ENCODE measurements at places on chromosomes 3 and 15.

DNA sequence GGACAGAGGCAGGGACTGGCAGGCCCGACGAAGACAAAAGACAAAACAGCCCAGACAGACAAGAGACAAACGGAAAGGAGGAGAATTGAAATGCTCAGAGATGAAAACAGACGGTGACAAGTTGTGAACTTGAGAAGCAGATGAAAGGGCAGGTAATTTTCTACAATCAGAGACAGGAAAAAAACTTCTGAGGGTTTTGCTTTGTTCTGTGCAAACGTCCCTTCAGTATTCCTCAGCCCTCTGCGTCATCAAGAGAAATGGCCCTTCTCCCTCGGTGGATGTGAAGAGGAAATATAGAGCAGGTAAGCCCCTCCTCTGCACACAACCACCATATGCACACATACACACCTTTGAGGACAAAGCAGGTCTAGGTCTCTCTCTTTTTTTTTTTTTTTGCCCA lies 206.6 kb downstream of the UACA start:
- DNase-seq, result no peak

DNA sequence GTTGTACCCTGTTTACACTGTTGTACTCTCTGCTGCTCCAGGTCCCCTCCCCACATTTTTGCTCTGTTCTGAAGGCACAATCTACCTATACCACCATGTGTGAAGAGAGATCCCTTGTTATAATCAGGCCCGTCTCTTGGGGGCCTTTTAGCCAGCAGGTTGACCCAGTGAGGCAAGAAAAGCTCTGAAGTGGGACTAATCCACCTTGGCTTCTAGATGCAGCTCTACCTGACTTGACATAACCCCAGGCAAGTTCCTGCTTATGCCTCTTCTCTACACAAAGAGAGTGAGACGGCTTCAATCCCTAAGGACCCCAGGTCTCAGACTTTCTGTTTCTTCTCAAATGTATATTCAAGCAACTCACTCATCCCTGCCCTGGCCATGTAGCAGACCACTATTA lies 56.9 kb upstream of the MANF start:
- no peak for DNase-seq

- DNase-seq, result no peak
Observed at GRCh38 chr3:122962149-122962548, 65.4 kb downstream of the SEMA5B start.

DNA sequence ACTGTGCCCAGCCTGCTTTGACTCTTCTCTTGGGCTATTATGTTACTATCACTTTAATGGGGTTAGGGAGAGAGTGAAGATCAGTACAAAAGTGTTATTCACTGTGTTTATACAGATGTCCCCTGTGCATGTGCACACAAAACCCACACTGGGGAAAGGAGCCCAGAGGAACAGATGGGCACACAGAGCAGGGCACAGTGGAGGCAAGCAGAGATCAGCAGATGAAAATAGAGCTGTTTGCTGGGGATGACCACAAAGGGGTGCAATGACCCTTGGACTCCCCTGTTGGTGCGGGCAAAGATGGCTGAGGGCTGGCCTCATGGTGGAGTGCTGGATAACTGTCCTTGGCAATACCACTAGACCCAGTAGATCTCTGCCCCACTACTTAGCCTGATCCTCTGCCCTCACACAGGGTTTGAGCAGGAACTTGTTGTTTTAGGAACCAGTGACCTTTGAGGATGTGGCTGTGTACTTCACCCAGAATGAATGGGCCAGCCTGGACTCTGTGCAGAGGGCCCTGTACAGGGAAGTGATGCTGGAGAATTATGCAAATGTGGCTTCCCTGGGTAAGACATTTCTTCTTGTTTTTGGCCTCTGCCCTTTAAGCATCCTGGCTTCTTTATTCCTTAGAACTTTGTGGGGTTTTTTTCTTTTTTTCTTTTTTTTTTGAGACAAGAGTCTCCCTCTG lies 5.3 kb downstream of the ZNF620 start:
- no peak for DNase-seq

DNA sequence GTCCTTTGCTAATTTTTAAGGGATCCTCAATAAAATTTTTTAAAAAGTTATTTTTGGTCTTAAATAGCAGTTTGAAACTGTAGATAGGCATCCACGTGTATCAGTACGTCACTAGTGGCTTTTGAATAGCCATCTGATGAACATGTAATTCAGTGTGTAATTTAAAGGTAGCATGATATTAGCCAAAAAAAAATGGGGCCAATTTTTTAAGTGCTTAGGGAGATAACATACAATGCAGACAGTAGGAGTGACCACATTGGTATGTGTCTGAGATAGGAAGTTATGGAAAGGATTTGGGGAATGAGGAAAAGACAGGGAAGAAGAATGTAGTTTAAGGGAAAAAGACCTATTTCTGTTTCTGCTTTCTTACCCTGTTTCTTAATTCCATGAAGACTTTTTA lies 2.5 kb downstream of the AP4E1 start:
- DNase-seq, result no peak

GRCh38 chr3:151121016-151121415 lies 35.6 kb downstream of the MED12L start:
- DNase-seq, result no peak

DNA sequence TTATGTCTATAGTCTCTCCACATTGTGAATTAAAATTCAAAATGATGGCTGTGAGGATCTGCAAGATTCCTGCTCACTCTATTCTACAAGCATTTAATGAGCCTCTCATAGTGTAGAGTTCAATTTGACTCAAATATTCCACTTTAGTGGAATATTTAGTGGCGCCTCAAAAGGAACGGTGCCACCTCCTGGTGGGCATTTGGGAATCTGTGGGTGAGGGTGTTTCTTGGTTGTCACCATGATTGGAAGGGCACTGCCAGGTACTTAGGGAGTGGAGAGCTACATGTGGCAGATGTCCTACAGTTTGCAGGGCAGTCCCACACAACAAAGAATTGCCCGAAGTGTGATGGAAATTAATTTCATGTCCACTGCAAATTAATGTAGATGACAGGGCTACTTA lies 21.5 kb upstream of the KCNMB3 start:
- DNase-seq, result no peak

DNA sequence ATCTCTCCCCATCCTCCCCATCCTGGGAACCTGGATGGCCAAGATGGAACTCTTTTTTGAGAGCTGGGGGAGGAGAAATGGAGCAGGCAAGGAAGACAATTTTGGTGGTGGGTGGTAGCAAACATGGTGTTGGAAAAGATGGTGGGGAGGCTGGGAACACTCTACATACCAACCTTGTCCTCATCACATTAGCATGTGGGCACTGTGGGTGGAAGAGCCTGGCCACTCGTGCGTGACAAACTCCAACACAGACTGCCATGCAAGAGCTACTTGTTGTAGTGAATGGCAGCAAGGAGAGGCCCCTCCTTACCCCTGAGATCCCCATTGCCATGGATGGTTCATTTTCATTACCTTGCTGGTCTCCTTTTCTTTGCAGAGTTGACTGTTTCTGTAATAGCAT lies 262.6 kb downstream of the RPLP1 start:
- DNase-seq, result no peak

DNA sequence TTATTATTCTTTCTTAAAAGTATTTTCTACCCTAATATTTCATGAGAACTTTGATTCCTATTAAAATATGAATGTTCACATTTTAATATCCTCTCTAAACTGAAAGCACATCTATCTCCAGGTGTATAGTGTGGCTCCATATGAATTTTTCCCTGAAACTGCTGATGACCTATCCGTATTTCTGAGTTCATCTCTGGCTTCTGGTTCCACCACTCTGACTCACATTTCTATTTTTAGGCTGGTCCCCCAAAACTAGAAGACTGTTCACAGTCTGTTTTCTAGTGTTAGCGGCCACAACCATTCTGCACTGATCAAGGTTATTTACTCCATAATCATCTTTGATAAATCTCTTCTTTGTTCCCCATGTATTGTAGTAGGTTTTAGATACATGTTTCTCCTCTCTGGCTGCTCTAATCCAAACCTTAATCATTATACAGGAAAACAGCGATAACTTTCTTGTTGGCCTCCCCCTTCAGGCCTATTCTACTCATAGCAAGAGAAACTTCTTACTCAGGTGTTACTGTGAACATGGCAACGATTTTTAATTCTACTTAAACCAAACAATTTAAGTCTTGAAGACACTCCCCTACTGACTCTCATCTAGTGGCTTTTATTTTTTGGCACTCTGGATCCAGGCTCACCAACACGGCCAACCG lies 12.8 kb downstream of the ADPGK start:
- DNase-seq, result no peak

DNA sequence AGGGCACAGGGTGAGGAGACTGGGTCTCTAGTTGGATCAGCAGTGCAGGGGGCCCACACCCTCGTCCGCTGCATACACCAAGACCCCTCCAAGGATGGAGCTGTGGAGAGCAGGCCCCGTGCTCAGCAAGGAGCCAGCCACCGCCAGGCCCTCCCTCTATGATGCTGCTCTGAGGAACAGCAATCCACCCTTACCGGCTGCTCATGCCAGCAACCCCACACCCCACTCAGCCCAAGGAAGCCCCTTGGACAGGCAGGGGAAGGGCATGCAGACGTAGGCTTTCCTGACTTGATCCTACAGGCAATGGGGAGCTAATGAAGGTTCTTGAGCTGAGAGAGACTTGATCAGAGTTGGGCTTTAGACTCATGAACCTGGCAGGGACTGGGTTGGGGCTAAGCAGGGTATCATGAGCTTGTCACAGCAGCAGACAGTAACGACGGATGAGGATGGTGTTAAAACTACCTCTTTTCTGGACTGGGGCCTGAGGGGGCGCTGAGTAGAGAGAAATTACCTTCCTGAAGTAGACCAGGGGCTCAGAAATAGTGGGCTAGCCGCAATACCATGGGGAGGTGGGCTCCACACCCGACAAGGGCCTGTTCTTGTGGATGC lies 50.5 kb upstream of the FGD5 start:
- no peak for DNase-seq

DNA sequence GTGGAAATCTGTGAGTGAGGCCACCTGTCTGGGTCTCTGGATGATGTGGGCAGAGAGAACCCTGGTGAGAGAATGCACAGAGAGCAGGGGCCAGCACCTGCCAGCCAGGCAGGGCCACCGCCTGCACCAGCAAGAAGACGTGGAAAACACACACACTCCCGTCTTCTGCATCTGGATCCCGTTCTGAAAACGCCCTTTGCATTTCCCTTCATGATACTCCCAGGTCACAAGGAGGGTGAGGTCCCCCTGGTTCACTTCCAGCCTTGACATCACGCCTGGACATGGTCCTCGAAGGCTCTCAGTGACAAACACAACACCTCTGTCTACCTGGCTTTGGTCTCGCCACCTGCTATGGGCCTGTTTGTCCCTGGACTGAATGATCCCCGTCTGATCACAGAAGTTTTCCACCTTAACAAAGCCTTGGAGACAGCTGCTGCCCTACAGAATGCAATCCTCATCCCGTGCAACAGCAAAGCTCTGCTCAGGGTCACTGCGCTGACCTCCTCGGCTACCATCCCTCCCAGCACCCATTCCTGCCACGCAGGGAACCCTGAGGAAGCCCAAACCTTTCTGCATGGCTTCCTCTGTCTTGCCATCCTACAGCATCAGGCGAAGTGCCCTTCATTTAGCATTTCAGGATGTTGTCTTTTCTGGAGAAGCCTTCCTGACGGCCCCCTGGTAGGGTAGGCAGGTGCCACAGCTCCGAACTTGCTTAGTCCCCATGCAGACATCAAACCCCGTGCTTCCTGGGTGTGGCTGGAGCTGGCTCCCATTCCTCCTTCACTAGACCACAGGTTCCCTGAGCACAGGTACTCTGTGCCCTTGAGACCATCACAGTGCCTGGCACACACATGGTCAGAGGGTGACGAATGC lies 122.5 kb downstream of the ATP10A start:
- DNase-seq, result no peak

GRCh38 chr3:136631424-136631823 lies 120.8 kb downstream of the STAG1 start:
- DNase-seq, result no peak

GRCh38 chr15:54312528-54312927 lies 334.3 kb downstream of the UNC13C start:
- no peak for DNase-seq

DNA sequence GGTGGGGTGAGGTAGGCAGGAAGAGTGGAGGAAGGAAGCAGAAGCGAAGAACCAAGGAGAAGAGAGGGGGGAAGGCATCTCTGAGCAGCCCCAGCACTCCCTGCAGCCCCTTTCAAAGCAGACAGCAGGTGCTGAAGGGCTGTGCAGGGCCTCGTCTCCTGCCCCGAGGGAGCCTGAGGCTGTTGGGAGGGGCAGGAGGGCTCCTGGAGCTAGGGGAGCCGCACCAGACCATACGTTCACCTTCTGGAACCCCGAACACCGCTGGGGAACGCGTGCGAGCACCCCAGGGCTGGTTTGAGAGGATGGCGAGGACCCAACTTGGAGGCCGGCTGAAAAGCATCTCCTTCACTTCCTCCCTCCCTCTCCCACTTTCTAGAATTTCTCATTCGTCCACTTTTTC lies 259.8 kb downstream of the FAM43A start:
- no peak for DNase-seq

DNA sequence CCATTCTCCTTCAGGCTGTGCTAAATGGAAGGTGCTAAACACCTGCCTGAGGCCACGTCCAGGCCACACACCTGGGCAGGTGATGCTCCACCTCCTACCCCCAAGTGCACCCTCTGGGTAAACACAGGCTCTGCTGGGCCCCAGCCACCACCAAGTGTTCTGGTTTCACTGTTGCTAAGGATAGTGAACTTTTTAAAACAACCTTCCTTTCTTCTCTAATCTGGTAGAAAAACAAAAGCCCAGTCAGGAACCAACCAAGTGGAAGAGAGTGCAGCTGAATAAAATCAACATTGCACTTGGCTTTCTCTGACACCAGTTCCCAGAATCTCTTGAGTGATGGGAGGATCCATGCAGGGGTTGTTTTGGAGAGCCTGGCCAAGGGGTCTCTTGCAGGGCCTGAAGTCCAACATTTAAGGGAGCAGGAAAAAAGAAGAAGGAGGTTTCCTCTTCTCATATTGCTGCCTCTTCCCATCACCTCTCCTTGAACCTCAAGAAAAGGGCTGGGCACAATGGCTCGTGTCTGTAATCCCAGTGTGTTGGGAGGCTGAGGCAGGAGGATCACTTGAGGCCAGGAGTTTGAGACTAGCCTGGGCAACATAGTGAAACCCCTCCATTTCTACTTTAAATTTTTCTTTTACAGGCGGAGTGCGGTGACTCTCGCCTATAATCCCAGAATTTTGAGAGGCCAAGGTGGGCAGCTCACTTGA lies 26.2 kb upstream of the ATP13A3 start:
- no peak for DNase-seq

- no peak for DNase-seq
Observed at GRCh38 chr3:161770484-161771386, 274.1 kb downstream of the OTOL1 start.

GRCh38 chr15:73368301-73369136 lies at the start of gene HCN4:
TSS of gene HCN4 (minus strand) at chr15:73368958. CDS start at chr15:73368270, 688 bp downstream.
- DNase-seq, result no peak

- DNase-seq, result no peak
Observed at GRCh38 chr15:45549541-45550220, 27.1 kb upstream of the SLC30A4 start.

DNA sequence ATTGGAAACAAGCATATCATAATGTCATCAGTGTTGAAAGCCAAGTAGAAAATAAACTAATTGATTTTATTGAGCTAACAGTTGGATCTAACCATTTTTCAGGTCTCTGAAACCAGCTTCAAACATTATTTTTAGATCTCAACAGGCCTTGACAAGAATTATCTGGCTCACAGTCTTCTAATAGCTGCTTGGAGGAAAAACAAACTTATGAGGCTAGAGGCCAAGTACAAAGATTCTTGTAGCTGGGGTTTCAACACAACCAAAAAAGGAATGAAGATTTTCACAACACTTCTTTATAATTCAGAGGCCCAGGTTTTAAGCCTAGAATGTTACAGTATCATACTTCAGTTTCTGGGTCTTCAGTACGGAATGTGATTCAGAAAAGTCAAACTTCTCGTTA lies 3.7 kb downstream of the SETMAR start:
- DNase-seq, result no peak

GRCh38 chr15:101104141-101104540 lies 147.7 kb downstream of the CHSY1 start:
- no peak for DNase-seq
